ENCODE measurements at places on chromosomes 2 and 18.

GRCh38 chr2:241088376-241088775, 13.7 kb downstream of the MTERF4 start:
- no peak for DNase-seq

- no peak for DNase-seq
Measured at GRCh38 chr18:7567474-7568425, 634 bp downstream of the PTPRM start.

DNA sequence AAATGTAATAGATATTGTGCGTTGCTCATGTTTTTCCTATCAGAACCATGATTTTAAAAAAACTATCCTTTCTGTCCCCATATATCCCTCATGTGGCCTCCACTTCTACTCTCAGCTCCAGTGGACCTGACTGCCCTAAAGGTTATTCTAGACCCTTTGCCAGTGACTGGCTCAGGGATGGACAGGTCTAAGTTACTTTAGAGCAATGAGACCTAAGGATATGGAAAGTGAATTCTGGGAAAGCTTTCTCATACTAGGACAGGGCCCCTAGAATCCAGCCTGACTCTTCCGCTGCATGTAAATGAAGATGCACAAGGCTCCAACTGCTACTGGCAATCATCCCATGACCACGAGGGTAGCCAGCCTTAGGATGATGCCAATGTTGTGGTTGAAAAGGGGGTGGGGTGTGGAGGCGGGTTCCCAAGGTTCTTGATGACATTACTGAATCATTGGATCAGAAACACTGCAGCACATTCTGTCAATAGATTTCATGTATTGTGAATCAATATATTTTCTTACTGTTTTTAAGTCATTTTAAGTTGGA, 21.3 kb downstream of the C2orf69 start:
- DNase-seq: no peak

- DNase-seq: no peak
Measured at GRCh38 chr18:39661856-39662366, 2096.3 kb upstream of the CELF4 start.

DNA sequence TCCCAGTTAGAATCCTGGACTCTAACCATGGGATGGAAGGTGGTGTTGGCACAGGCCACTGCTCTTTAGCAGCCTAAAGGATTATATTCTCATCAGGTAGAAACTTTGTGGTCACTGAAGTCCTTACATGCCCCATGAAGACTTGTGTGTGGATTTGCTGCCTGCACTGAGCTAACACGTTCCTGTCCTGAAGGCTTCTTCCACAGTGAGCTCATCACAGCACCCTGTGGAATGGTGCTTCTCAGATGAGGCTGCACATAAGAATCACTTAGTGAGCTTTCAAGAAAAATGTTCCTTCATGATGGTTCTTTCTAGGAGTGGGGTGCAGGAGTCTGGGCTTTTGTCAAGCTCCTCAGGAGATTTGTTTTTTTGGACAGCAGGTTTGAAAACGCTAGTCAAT, 26.8 kb downstream of the STAMBP start:
- no peak for DNase-seq

DNA sequence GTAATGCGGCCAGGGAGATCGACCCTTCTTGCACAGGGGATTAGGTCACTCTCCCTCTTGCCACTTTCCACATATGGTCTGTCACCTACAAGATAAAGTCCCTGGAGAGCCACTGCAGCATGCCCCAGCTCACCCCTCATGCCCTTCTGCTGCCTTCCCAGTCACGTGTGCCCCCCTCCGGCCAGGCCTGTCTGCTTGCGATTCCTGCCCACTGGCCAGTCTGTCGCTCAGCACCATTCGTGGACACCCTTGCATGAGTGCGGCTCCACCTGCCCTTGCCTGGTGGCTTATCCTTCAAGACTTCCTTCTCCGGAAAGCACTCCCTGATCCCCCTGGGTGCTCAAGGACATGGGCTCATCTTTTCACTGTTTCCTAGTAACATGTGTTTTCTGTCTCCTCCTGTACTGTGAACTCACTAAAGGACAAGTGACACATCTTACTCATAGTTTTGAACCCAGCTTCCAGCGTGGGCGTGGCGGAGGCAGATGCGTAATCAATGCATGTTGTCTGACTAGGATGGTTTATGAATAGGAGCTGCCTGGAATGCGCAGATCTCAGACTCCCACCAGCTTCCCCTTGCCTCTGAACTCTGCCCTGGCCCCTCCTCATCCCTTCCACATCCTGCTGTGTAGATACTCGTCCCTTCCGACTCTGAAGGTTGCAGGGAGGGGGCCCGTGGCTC, 7.8 kb upstream of the NT5DC4 start:
- DNase-seq: no peak

- no peak for DNase-seq
Measured at GRCh38 chr2:20050646-20051531, 539 bp downstream of the LAPTM4A start.

GRCh38 chr2:203897544-203897943, 30.0 kb downstream of the CTLA4 start:
- DNase-seq: no peak

DNA sequence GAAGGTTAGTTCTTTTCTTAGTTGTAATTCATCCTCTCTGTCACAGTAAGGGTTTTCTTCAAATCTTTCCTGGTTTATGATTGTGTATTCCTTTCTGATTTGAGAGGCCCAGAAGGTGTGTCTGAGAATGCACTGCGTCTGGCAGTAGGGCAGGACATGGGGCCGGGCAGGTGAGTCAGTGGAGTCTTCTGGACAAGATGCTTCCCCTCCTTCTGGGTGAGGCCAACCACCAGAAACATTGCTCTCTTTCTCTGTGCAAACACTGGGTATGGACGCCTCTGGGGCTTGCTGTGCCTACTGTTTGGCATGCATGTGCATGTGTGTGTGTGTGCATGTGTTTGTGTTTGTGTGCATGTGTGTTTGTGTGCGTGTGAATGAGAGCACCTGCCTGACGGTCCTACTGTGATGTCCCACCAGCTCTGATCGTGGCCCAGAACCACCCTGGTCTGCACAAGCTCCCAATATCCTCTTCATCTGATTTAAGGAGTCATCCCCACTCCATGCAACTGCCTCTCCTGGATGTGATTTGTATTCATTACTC, 93.2 kb upstream of the DLX2 start:
- no peak for DNase-seq

DNA sequence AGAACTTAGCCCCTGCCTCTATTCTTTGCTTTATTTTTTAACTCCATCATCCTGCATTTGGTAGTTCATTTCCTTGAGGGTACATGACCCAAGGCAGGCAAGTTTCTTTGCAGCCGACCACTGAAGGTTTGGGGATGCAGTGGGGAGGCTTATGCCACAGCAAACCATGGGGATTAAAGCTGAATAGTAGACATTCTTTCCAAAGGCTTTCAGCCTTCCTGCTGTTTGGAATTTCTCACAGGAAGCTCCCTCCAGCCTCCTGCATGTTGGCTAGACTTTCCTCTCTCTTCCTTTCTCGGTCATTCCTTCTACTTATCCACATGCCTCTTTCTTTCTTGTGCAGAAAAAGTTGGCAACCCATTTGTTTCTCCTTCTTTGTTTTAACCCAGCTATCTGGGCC, 77.3 kb downstream of the SOCS6 start:
- no peak for DNase-seq

GRCh38 chr18:62935994-62936393, 220.7 kb downstream of the PHLPP1 start:
- no peak for DNase-seq

GRCh38 chr2:233030-233429, 30.8 kb downstream of the SH3YL1 start:
- no peak for DNase-seq

- DNase-seq: no peak
Measured at GRCh38 chr2:182929972-182930371, 63.5 kb upstream of the FRZB start.

DNA sequence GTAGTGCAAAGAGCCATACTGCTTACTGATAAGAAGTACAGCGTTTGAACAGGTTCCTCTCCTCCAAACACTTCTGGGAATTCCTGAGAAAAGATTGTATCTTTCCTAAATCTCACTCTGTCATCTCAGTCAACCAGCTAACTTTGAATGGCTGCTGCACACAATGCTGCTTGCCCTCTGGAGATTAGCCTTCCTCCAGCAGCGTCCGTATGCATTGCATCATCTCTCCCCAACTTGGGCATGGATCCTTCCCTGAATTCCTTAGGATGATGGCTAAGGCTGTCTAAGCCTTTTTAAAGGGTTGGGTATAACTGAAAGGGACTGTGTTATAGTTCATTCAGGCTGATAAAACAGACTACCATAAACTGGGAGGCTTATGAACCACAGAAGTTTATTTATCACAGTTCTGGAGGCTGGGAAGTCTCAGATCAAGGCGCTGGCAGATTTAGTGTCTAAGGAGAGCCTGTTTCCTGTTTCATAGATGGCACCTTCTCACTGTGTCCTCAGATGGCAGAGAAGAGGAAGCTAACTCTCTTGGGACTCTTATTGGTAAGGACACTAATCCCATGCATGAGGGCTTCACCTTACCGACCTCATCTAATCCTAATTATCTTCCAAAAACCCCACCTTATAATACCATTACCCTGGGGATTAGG, 105.3 kb downstream of the PAX3 start:
- DNase-seq: no peak

DNA sequence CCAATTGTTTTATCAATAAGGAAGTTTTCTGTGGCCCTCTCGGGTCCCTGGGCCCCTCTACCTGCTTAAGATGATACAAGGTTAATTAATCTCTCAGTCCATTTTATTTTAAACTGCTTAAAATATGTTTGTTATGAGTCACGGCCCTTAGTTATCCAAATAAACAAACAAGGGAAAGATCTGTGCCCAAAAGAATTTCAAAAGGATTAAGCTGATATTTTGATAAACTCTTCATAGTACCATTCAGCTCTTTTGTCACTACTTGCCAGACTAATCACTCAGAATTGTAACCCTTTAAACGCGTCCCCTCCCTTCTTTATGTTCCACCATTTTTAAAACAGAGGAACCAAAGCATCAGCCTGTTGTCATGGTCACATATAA, 144.7 kb upstream of the STK17B start:
- DNase-seq: no peak

DNA sequence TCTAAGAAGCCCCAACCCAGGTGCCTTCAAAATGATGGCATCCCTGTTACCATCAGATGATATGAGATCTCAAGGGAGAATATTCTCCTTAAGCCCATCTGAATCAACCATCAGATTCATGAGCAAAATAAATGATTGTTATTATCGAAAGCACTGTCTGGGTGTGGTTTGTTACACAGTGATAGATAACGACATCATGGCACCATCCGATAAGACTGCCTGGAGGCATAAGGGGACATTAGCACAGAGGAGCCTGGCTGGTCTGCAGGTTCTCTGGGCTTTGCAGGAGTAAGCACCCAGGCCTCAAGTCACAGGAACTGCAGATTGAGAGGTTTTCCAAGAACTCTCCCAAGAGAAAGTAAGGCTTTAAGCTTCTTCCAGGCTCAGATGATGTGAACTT, 15.6 kb downstream of the BMP10 start:
- no peak for DNase-seq

- no peak for DNase-seq
Measured at GRCh38 chr2:235325151-235325550, 168.7 kb upstream of the AGAP1 start.

DNA sequence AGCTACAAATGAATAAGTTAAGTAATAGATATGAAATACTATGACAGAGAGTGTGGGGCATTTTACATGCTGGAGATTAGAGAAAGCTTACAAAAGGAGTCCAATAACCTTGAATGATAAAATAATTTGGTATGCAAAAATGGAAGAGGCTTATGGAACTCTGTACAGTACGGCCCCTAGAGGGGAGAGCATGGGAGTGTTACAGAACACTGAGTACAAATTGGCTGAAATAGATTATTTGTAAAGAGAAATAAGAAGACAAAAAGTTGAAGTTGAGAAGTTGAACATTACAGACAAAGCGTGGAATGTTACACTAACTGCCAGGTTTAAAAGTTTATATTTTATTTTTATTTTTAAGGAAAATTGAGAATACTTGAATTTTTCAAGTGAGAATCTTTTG, 192.1 kb upstream of the DOK6 start:
- no peak for DNase-seq

DNA sequence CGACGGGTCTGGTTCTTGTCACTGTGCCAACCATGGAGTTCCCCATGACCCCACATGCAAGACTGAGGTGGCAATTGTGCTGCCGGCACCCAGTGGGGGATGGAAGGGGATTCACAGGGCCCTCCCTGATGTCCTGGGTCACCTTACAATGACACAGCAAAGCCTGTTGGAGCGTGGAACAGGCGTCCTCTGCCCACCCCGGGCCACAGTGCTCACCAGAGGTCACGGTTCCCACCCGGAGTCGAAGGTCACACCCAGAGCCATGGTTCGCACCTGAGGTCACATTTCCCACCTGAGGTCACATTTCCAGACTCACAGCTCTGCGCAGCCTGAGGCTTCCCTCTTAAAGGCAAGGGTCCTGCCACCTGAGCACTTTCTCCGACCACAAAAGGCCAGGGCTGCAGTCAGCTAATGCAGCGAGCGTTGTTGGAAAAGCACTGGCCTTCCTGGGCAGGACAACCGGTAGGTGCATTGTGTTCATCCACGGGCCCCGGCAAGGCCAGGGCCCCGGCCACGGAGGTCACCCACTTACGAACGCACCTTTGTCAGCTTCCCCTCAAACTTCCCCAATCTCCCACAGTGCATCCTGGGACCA, 24.0 kb downstream of the KIF1A start:
- DNase-seq: no peak

DNA sequence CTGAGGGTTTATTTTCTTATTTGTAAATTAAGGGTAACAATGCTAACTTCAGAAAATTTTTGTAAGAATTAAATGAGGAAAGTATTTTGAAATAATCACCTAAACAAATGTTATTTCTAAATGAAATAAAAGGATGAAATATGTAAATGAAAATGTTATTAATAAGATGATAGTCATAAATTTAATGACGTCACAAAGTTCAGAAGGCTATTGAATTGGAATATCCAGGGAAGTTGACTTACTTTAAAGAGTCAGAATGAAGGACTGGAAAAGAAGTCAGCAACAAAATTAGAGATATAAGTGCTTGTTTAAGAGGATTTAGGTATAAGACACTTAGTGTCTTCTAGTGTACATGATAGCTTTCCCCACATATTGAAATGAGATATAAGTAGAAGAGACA, 732.6 kb upstream of the CDH7 start:
- DNase-seq: no peak

DNA sequence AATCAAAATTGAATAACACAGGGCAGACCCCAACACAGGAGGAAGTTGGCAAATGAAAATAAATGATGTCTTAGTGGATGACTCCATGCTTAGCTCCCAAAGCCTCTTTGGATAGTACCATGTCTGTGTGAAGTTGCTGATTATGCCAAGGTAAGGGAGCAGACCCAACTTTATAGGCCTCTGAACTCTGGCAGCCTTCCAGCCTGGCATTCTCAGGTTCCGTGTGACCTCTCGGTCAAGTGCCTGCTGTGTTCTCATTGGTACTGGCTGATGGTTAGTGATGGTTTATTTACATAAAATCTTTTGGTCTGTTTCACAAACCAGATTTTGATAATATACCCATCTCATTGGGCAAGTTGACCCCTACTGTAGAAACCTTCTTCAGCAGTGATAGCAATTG, 112.2 kb upstream of the TTC39C start:
- no peak for DNase-seq

GRCh38 chr2:229282758-229283546, 11.9 kb upstream of the PID1 start:
- DNase-seq: peak; percentile 20
